ENCODE measurements at places on chromosomes 12 and 14.

DNA sequence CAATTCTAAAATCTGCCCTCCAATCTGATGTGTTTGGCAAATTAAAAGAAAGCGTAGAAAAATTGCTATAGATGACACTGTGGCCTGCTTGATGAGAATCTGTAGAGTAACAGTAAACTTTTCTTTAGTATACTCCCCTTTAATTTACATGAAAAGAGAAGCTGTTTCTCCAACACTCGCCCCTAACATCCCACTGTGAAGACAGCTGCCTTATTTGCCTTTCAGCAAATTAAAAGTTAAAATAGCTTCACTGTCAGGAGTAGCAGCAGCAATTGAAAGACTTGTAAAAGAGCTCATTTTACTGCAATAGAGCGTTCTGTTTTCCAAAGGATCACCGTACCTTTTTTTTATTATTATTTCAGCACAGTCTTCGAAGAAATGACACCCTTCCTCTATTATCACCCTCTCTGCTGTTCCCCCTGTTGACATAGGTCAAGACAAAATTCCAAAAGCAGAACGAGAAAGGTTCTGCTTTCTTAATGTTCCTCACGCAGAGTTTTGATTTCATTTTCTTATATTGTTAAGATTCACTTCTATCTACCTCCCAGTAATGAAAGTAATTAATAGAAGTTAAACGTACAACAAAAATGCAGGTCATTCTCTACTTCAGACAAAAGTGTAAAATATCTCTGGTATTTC is 153.5 kb upstream of the USP15 start:
- DNase-seq, result no peak

- no peak for DNase-seq
These were observed 233.2 kb downstream of the NRXN3 start for GRCh38 chr14:78403278-78403815.

DNA sequence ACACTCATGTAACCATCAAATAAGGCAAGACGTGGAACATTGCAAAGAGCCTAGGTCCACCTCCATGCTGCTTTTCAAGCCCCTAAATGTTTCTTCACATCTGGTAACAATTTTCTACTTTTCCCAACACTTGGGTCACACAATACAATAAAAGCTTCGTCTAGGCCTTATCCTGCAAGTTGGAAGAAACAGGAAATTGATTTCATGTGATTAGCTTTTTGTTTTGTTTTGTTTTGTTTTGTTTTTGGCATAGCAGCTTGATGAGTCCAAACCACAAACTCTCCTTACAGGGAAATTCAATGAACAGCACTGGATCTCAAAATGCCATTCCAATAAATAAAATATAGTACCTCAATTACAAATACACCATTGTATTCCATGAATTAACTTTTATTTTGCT is 19.3 kb downstream of the TAS2R50 start:
- DNase-seq, result no peak

DNA sequence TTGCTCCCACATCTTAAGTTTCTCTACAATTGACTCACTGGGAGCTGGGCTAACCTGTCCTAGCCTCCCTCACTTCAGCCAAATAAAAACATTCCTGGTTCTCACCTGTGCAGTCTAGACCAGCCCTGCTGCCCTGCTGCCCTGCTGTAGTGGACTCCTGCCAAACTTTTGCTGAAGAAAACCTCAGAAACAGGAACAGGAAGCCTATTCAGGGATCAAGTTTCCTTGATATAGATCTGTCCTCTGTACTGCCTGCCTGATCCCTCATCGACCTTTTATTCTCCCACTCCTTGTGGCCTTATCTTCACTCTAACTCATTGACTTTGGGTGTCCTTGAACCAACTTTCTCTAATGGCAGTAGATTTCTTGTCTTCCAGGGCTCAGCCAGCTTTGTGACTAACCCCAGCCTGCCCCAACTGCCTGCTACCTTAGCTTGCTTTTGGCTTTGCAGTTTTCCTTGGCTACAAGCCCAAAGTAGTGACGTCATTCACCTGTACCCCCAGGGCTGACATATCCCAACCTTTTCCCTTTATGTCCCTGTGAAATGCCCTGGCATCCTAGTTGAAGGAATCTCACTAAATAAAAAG is 234.8 kb downstream of the DUSP6 start:
- DNase-seq, result no peak

DNA sequence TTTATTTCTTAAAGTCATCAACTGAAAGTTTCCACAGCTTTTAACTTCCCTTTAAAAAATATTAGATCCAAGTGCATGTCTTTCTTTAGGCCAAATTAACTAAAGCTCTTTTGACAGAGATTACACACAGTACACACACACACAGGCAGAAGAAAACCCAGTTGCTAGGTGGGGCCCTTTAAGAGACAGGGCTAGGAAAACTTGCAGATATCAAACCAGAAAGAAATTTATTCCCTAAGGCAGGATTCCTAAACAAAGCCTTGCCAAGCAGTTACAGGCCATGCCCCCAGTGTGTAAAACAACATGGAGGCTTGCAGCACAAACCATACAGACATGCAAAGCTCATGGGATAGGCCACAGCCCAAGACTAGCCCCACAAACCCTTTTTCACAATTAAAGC is 123.4 kb downstream of the FSCB start:
- no peak for DNase-seq

- no peak for DNase-seq
These were observed 184.6 kb upstream of the NAV3 start for GRCh38 chr12:77645966-77646598.

DNA sequence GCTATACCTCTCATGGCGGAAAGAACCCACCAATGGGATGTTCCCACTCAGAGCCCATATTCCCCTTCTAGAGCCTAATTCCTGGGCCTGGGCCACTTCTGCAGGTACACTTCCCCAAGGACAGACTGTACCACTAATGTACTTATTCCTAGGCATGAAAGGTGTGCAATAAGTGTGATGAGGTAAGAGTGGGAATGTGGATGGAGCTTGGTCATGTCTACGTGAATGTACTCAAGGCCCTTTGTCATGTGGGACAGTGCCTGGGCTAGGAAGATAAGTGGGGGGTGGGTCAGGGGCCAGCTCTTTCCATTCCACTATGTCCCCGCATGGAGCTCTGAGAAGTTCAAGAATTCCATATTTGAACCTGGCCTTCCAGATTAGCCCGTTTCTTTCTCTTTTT is 63.4 kb upstream of the FUT8 start:
- no peak for DNase-seq

GRCh38 chr14:75223664-75224154 is 47.3 kb upstream of the TMED10 start:
- no peak for DNase-seq

- DNase-seq, result no peak
These were observed 49.5 kb upstream of the RTRAF start for GRCh38 chr14:51939755-51940301.

DNA sequence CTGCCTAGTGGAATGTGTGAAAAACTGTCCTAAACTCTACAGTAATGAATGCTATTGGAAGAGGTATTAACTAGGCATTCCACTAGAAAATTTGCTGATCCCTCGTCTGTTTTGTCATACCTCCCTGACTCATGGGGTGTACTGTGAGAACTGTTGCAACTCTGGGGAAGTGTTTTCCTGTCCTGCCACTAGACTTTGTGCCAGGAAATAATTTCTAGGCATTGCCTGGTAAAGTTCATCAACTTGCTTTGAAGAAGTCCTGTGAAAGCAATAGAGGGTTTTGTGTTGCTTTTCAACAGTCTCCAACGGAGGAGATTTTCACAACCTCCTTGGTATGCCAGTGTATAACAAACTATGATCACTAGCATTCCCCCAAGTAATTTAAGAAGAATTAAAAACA is 139.9 kb downstream of the AKAP6 start:
- no peak for DNase-seq

DNA sequence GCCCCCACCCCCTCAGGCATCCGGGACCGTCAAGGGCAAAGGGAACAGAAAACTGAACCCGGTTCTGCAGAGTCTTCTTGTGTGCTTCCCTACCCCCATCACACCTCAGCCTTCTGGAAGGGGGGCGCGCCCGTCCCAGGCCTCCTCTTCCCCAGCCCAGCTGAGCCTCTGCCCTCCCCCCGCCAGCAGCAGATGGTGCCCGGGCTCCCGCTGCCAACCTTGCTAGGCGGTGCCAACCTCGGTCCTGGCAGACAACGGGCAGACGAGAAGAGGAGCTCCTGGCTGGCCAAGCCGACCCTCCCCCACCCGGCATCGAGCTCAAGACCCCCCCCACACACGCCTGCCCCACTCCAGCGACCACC is 8.7 kb downstream of the STAC3 start:
- no peak for DNase-seq

DNA sequence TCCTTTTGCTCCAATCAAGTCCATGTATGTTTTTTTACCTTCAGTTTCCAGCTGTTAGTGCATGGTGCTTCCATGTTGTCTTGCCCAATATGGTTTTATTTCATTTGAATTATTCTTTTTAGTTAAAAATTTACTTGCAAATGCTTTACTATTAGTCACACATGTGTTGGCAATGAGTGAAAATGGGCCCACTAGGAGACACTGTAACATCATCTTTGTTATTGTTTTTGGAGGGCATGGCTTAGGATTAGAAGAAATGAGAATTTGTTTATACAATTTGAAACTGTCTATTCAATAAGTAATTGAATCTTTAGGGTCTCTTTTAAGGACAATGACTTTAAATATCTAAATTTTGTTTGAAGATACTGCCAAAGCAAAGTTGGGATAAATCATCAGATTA is 133.7 kb downstream of the BRMS1L start:
- no peak for DNase-seq

DNA sequence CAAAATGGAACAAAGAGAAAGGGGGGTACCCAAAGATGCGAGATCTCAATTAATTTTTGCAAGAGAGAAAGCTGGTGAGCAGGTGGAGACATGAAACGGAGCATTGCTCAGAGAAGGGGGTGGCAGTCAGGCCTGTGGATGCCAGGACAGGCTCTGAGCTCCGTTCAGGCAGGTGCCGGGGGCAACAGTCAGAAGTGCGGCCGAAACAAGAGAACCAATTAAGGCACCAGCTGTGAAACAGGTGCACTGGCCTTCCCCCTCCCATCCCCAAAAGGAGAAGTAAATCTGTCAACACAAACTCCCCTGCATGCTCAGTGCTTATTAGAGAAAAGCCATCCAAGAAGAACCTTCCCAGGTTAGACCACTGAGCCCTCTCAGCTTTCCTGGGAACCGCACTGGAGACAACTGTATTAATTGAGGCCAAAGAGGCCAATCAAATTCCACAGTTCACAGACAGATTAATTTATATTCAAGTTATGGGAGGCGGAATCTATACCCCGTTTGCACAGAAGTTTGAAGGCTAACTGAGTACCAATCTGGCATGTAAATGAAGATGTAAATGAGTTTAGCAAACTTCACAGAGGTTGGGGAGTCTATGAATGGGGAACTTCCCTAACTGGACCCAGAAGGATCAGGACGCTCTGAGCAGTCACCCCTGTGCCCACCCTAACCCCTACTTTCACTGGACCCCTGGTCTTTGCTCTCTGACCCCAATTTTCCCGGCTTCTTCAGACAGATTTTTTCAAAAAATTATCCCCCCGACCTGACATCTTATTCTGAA is 20.9 kb downstream of the OAS2 start:
- DNase-seq, result no peak

DNA sequence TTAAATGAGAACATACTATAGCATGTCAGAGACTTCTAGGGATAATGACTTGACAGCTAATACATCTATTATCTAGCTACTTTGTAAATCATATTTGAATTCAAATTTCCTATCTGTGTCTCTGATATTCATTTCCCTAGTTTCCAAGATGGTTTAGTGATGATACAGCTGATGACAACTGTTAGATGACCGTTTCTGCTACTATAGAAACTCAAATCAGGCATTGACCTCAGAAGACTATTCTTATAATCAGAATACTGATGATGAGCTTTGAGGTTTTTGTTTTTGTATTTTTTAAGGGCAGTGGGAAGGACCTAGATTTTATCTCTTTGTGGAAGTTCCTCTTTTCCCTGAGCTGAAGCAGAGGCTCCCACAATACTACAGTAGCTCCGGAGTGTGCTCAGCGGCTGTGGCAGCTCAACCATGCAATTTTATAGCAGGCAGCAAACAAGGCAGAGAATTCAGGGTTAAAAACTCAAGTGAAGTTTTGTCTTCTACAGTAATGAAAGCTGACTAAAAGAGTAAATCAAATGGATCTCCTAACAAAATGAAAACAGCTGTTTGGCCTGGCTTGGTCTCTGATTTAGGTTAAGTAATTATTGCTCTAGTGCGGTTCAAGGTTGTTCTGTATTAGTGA is 145.1 kb downstream of the SLC25A21 start:
- no peak for DNase-seq

DNA sequence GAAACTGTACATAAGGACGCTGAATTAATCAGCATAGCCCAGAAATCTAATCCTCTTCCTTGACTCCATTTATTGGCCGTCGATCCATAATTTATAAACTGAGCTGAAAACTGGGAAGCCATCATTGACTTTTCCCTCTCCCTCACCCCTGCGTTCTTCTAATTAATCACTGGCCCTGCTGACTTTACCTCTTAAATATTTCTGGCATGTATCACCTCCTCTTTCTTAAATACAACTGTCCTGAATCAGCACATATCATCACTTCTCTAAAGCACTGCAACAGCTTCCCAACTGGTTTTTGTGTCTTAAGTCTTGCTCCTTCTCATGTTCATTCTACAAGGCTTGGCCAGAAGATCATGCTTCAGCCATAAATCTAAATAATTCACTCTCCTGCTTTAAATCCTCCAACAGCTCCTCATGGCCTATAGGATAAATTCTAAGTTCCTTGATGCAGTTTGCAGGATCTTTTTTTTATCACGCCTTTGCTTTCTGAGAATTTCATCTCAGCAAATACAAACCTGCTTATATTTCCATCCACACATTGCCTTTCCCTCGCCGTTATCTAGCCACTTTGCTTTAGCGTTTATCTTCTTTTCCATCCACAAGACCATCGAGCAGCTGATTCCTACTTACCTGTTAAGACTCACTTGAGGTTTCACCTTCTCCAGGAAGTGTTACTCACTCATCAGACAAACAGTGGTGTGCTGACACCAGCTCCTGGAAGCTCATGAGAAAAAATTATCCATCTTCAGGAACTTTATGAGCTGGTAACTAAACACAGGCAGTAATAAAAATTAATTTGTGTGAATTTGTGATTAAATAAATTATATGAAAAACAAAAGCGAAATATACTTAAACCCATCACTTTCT is 295.6 kb upstream of the FLRT2 start:
- no peak for DNase-seq

- no peak for DNase-seq
These were observed 111.2 kb downstream of the LRRK2 start for GRCh38 chr12:40335991-40336390.

DNA sequence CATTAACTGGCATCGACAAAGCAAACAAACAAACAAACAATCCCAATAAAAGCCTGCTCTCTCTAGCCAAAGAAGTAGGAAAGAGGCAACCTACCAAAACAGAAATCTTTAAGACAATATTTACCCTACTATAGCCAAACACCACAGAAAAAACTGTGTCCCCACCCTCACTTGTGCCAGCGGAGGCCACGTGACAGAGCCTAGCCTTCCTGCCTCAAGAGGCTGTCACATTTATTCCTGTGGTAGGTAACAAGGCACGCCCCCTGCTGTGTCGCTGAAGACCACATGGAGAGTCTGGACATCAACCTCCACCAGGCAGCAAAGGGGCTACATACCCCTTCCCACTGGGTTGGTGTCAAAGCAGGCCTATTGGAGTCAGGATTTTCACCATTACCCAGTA is 148.1 kb downstream of the LMNTD1 start:
- no peak for DNase-seq

All from stimulated activated CD8-positive, alpha-beta memory T cell treated with anti-CD3 and anti-CD28 coated beads, Interleukin-15, amount 100 ng/mL, for 4 hours (primary cell).